ENCODE measurements at places on chromosomes 16 and 17.

DNA sequence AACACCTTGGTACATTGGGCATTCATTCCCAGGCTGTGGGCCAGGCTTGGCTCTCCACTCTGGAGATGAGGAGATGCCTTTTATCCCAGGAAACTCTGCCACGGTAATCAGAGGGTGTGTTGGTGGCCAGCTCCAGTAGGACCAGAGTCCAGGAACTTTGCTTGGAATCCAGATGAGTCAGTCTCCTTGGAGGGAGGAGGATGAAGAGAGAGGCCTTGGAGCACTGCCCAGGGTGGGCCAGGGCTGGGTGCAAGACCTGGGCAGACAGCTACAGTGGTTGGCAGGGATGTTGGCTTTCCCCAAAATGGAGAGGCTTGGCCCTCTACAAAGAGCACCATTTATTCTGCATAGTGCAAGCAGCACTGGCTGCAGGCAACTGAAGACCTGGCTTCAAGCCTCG, 209.0 kb downstream of the RGS9 start:
- DNase-seq = no peak

GRCh38 chr16:16143038-16143763, 80.1 kb downstream of the ABCC6 start:
- DNase-seq = no peak

DNA sequence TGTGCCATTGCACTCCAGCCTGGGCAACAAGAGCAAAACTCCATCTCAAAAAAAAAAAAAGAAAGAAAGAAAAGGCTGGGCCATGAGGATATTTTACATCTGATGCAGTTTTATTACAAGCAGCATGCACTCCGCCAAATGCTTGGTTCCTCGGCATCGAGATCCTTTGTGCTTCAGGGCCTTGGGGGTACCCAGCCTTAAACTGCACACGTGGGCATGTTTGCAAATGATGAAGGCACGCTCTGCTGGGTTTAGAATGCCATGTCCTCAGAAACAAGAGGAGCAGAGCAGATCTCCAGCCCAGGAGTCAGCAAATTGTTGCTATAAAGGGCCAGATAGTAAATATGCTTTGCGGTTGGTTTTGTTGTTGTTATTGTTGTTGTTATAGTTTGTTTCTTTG, 153.2 kb downstream of the KATNIP start:
- DNase-seq = no peak

DNA sequence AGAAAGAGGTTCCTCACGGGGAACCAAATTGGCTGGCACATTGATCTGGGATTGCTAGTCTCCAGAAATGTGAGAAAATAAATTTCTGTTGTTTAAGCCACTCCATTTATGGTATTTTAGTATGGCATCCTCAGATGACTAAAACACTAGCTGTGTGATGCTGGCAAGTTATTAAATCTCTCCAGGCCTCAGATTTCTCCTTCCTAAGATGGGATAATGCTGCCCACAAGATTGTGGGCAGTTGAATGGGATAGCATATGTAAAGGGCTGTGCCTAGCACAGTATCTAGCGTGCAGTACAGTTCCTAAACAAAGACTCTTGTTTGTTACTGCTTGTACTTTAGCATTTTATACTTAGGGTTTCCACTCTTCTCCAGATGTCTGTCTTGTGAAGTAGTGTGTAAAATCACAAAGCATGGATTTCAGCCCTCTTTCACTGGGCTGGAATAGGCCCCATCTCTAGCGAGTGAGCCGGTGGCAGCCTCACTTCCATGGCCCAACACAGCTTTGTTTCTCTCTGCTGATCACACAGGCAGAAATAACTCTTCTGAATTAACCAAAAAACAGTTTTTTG, 38.2 kb upstream of the PHAF1 start:
- no peak for DNase-seq

GRCh38 chr16:57609541-57610401, 18.7 kb upstream of the ADGRG1 start:
- DNase-seq = no peak

- DNase-seq = no peak
Observed at GRCh38 chr16:70444249-70445063, 5.6 kb upstream of the ST3GAL2 start.

GRCh38 chr16:21554795-21555585, 44.4 kb upstream of the METTL9 start:
- peak; percentile 56 for DNase-seq

DNA sequence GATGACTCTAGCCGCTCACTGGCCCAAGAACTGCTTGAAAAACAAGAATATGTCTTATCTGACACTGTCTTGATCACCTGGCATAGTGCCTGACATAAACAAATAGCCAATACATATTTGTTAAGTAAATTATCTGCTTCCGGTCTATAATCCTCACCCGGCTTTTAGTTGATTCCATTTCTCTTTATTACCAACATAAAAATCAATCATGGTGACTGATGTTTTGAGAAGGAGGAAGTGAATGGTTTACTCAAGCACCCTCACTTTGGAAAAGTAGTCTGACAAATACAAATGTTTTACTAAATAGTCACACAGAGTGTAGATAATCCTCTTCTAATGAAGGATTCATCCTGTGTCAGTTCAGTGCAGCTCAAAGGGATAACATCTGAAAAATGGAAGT, 47.0 kb downstream of the SKAP1 start:
- DNase-seq = no peak

GRCh38 chr16:58842156-58842555, 108.0 kb upstream of the GOT2 start:
- no peak for DNase-seq

GRCh38 chr16:29995911-29996765, at the start of gene INO80E:
Gene INO80E, plus strand, starts transcription at chr16:29996241. Its CDS starts 70 bp downstream, at chr16:29996311.
- DNase-seq = peak; percentile 73

- no peak for DNase-seq
Observed at GRCh38 chr17:56505154-56505756, 88.2 kb upstream of the NOG start.

GRCh38 chr16:11449716-11450115, 104.5 kb downstream of the RMI2 start:
- DNase-seq = no peak

Measured in cortex of kidney (tissue), 1 donor.